T-cell (primary cell): ENCODE measurements at places on chromosomes 16 and 17.

DNA sequence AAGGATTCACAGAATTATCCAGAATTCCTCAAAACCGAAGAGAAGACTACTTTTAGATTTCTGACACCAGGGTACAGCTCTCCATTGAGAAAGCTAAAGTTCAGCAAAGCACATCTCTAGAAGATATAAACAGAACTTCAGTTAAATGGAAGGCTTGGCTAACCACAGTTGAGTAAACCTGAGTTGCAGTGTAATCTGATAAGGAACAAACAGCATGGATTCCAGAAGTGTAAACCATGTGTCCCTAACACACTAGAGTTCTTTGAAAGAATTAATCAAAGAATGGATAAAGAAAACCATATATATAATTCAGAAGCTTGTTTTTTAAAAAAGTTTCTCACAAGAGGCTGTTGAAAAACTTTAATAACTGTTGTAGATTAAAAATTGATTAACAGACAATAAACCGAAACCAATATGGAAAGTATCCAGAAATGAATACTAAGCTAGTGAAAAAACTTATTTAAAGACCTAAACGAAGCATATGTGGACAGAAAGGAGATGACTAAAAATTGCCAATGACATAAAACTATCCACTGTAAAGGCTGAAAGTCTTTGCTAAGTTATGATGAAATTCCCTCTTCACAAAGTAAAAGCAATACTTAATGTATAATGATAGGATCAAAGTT, 4.3 kb downstream of the RNF43 start:
- peaks cover 9% of the 10 kb centered on the region for H3K4me1 ChIP-seq
- no peak overlapping the region for H3K4me3 ChIP-seq
- H3K27me3 ChIP-seq: no peaks in the 10 kb centered on the region

DNA sequence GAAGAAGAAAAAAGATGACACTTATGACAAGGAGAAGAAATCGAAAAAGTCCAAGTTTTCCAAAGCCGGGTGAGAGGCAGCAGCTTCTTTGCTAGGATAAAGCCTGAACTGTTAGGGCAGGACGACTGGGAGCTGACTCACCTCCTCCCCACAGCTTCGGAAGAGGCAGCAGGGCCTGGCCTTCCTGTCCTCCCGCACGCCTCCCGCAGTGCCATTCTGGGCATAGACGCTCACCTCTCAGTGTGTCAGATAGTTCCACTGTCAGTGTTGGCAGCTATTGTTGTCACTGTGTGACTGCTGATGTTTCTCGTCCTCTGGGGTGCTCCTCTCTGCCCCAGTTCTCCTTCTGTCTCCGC, 12.6 kb downstream of the UBN1 start:
- no peaks in the 10 kb centered on the region for H3K27me3 ChIP-seq
- peaks cover 65% of the 10 kb centered on the region for H3K36me3 ChIP-seq
- no peak for DNase-seq
- H3K4me3 ChIP-seq: no peak overlapping the region
- no peak overlapping the region for H3K27ac ChIP-seq
- H3K4me1 ChIP-seq: no peaks in the 10 kb centered on the region

- no peak overlapping the region for H3K27ac ChIP-seq
- DNase-seq: no peak
- no peaks in the 10 kb centered on the region for H3K27me3 ChIP-seq
- H3K36me3 ChIP-seq: no peaks in the 10 kb centered on the region
- no peak overlapping the region for H3K4me3 ChIP-seq
Observed at GRCh38 chr16:22663389-22664064, 150.4 kb upstream of the HS3ST2 start.

DNA sequence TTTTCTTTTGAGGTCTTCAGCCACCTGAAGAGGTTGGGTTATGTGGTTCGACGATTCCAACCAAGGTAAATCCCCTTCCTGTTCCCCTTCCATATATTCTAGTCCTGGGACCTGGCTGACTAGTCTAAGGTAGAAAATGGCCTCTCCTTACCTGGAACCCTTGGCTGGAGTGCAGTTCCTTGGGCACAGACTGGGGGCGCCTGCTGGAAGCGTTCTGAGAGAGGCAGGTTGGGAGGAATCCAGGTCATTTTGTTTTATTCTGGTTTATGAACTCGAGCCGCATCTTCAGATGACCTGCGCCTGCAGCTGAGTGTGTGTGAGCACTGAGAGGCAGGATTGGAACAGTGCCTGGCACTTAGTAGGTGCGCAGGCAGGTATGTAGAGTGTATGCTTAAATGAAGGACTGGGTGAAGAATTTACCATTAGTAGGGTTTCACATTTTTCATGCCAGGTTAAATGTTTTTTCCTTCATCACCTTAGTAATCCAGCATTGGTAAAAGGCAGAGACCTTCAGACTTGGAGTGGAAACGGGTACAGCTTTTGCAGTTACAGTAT, 2.7 kb downstream of the TSEN54 start:
- no peak for DNase-seq
- peaks cover 21% of the 10 kb centered on the region for H3K4me1 ChIP-seq
- no peaks in the 10 kb centered on the region for H3K27me3 ChIP-seq
- no peak overlapping the region for H3K4me3 ChIP-seq
- H3K36me3 ChIP-seq: peaks cover 49% of the 10 kb centered on the region
- H3K27ac ChIP-seq: peak overlapping the region; percentile 59

GRCh38 chr17:64554028-64554637, 47.4 kb downstream of the CEP95 start:
- no peak overlapping the region for H3K27ac ChIP-seq
- H3K36me3 ChIP-seq: peaks cover 60% of the 10 kb centered on the region
- H3K4me1 ChIP-seq: no peaks in the 10 kb centered on the region
- no peak for DNase-seq
- H3K27me3 ChIP-seq: no peaks in the 10 kb centered on the region
- H3K4me3 ChIP-seq: no peak overlapping the region

- no peak overlapping the region for H3K4me3 ChIP-seq
- H3K27me3 ChIP-seq: no peaks in the 10 kb centered on the region
- H3K36me3 ChIP-seq: peaks cover 5% of the 10 kb centered on the region
- H3K4me1 ChIP-seq: peaks cover 18% of the 10 kb centered on the region
- no peak overlapping the region for H3K27ac ChIP-seq
- DNase-seq: no peak
Observed at GRCh38 chr16:21628772-21629171, 23.6 kb downstream of the IGSF6 start.

GRCh38 chr16:56122251-56122650, 69.0 kb upstream of the GNAO1 start:
- H3K27ac ChIP-seq: no peak overlapping the region
- no peak overlapping the region for H3K4me3 ChIP-seq
- H3K27me3 ChIP-seq: peaks cover 4% of the 10 kb centered on the region
- no peak for DNase-seq

DNA sequence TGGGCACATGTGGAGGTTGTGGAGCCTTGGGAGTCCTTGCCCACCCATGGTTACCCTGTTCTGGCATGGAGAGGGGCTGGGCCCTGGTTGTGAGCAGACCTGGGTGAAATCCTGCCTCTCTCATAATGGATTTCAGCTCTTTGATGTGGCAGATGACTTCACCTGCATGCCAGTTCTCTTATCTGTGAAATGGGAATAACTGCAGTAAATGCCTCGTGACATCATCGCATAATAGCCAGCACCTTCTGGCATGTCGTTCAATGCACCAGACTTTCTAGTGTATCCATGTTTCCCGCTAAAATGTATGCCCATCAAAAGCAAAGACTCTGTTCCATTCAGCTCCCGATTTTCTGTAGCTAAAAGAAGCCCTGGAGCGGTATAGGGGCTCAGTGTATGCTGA, 197.6 kb downstream of the MAF start:
- DNase-seq: no peak
- H3K27ac ChIP-seq: no peak overlapping the region

GRCh38 chr17:2549392-2550211, 37.9 kb upstream of the METTL16 start:
- H3K4me1 ChIP-seq: no peaks in the 10 kb centered on the region
- H3K27me3 ChIP-seq: peaks cover 17% of the 10 kb centered on the region
- H3K27ac ChIP-seq: no peak overlapping the region
- H3K36me3 ChIP-seq: no peaks in the 10 kb centered on the region
- H3K4me3 ChIP-seq: no peak overlapping the region

GRCh38 chr17:28950017-28950751, 1.1 kb downstream of the PHF12 start:
- peaks cover 55% of the 10 kb centered on the region for H3K4me1 ChIP-seq
- H3K27ac ChIP-seq: peak overlapping the region; percentile 89

DNA sequence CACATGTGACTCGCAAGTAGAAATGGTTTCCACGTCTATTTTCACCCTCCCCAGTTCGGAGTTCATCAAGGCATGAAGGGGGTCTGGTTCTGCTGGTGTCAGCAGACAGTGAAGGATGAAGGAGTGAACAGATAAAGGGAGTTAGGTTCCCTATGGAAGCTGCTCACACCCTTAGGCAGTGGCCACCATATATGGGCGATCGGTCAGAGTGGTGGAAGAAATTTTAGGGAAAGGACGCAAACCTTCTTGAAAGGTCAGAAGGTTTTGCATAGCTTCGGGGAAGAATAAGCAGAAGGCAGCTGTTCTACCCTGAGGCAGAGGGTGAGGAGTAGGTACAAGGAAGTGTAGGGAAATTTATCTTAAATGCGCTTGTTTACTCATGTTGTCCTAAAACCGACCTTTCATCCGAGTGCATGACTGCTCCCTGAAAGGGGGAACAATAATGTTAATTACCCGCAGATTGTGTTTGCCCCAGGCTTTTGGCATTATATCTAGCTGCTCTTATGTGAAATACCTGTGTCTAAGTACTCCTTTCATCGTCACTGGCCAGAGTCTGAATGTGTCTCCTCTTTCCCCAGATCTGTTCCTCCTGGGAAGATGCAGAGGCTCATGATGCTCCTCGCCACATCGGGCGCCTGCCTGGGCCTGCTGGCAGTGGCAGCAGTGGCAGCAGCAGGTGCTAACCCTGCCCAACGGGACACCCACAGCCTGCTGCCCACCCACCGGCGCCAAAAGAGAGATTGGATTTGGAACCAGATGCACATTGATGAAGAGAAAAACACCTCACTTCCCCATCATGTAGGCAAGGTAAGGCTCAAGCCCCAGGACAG, 12.5 kb downstream of the CDH5 start:
- no peaks in the 10 kb centered on the region for H3K36me3 ChIP-seq
- H3K4me1 ChIP-seq: no peaks in the 10 kb centered on the region
- no peaks in the 10 kb centered on the region for H3K27me3 ChIP-seq
- no peak overlapping the region for H3K27ac ChIP-seq
- H3K4me3 ChIP-seq: no peak overlapping the region

GRCh38 chr16:49513040-49513439, 139.4 kb downstream of the C16orf78 start:
- no peaks in the 10 kb centered on the region for H3K36me3 ChIP-seq
- no peaks in the 10 kb centered on the region for H3K27me3 ChIP-seq
- H3K4me1 ChIP-seq: no peaks in the 10 kb centered on the region
- DNase-seq: no peak
- no peak overlapping the region for H3K27ac ChIP-seq

DNA sequence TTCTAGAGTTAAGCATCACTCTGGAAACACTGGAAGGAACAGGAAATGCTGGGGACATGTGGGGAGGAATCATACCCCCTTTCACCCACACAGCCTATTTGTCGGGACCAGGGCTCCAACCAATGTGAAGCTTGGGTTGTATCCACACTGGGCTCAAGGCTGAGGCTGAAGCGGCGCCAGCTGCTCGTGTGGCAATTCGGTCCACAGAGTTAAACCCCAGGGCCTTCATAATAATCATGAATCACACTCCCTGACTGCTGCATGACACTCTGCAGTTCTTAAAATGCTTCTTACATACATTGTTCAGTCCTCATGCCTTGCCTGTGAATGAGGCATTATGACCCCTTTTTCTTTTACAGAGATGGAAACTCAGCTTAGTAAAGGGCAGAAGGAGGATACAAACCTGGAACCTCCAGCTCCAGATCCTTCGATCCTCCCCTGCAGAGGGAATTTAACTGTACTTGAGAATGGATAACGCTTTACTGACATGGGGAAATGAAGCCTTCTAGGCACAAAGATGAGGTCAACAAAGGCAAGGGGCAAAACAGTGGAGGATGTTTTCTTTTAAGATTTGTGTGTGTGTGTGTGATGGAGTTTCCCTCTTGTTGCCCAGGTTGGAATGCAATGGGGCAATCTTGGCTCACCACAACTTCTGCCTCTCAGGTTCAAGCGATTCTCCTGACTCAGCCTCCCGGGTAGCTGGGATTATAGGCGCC, 72.7 kb downstream of the SOX9 start:
- H3K4me3 ChIP-seq: no peak overlapping the region
- DNase-seq: no peak
- no peaks in the 10 kb centered on the region for H3K36me3 ChIP-seq
- no peaks in the 10 kb centered on the region for H3K4me1 ChIP-seq
- H3K27me3 ChIP-seq: peaks cover 2% of the 10 kb centered on the region

- no peak for DNase-seq
- H3K36me3 ChIP-seq: no peaks in the 10 kb centered on the region
- H3K27me3 ChIP-seq: no peaks in the 10 kb centered on the region
- no peaks in the 10 kb centered on the region for H3K4me1 ChIP-seq
- H3K4me3 ChIP-seq: no peak overlapping the region
Observed at GRCh38 chr17:20966870-20967269, 75.9 kb downstream of the USP22 start.

GRCh38 chr17:71760062-71760720, 360.6 kb upstream of the SOX9 start:
- H3K4me3 ChIP-seq: no peak overlapping the region
- no peaks in the 10 kb centered on the region for H3K4me1 ChIP-seq
- no peaks in the 10 kb centered on the region for H3K36me3 ChIP-seq
- no peak for DNase-seq
- H3K27me3 ChIP-seq: no peaks in the 10 kb centered on the region

DNA sequence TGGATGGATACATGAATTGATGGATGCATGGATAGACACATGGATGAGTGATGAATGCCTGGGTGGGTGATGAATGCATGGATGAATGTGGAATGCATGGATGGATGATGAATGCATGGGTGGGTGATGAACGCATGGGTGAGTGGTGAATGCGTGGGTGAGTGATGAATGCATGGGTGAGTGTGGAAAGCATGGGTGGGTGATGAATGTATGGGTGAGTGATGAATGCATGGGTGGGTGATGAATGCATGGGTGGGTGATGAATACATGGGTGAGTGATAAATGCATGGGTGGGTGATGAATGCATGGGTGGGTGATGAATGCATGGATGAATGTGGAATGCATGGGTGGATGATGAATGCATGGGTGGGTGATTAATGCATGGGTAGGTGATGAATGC, 83.9 kb upstream of the HSBP1 start:
- H3K4me1 ChIP-seq: no peaks in the 10 kb centered on the region
- DNase-seq: no peak
- no peak overlapping the region for H3K4me3 ChIP-seq
- H3K27me3 ChIP-seq: no peaks in the 10 kb centered on the region
- H3K36me3 ChIP-seq: no peaks in the 10 kb centered on the region

- no peak overlapping the region for H3K27ac ChIP-seq
- H3K27me3 ChIP-seq: no peaks in the 10 kb centered on the region
- no peaks in the 10 kb centered on the region for H3K36me3 ChIP-seq
- no peaks in the 10 kb centered on the region for H3K4me1 ChIP-seq
Observed at GRCh38 chr16:28082624-28083023, 19.1 kb upstream of the GSG1L start.
